NCI-H2081 treated with DMSO at 0.1 percent for 48 hours (cell line): ENCODE measurements at places on chromosomes 2 and 18.

- DNase-seq = peak; percentile 18
Measured at GRCh38 chr2:86072271-86072858, 33.3 kb downstream of the POLR1A start.

DNA sequence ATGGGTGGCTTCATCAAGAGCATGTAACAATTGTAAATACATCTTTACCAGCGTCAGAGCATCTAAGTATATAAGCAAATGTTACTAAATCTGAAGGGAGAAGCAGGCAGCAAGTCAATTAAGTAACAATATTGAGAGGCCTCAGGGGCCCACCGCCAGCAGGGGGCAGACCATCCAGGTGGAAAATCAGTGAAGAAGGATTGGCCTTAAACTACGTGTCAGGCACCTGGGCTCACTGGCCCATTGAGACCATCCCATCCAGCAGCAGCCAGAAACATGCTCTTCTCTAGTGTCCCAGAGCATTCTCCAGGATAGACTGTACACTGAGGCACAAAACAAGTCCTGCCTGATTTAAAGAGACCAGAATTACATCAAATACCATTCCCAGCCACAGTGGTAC, 96.2 kb upstream of the SNTG2 start:
- no peak for DNase-seq

DNA sequence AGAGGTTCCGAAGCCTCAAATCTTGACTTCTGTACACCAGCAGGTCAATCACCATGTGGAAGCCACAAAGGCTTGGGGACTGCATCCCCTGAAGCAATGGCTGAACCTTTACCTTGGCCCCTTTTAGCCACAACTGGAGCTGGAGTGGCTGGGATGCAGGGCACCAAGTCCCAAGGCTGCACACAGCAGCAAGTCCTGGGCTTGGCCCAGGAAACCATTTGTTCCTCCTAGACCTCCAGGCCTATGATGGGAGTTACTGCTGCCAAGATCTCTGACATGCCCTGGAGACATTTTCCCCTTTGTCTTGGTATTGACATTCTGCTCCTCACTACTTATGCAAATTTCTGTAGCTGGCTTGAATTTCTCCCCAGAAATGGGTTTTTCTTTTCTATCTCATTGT, 285.9 kb downstream of the ASXL3 start:
- DNase-seq = no peak

GRCh38 chr2:201680743-201681142, 17.7 kb downstream of the MPP4 start:
- DNase-seq = no peak

GRCh38 chr2:168738062-168738461, 64.4 kb upstream of the NOSTRIN start:
- DNase-seq = no peak

- DNase-seq = no peak
Measured at GRCh38 chr2:146587291-146587713, 1257.5 kb upstream of the ACVR2A start.

- peak; percentile 59 for DNase-seq
Measured at GRCh38 chr2:128305555-128306080, 13.1 kb downstream of the HS6ST1 start.

- no peak for DNase-seq
Measured at GRCh38 chr2:219616550-219616949, 10.9 kb upstream of the SLC4A3 start.

DNA sequence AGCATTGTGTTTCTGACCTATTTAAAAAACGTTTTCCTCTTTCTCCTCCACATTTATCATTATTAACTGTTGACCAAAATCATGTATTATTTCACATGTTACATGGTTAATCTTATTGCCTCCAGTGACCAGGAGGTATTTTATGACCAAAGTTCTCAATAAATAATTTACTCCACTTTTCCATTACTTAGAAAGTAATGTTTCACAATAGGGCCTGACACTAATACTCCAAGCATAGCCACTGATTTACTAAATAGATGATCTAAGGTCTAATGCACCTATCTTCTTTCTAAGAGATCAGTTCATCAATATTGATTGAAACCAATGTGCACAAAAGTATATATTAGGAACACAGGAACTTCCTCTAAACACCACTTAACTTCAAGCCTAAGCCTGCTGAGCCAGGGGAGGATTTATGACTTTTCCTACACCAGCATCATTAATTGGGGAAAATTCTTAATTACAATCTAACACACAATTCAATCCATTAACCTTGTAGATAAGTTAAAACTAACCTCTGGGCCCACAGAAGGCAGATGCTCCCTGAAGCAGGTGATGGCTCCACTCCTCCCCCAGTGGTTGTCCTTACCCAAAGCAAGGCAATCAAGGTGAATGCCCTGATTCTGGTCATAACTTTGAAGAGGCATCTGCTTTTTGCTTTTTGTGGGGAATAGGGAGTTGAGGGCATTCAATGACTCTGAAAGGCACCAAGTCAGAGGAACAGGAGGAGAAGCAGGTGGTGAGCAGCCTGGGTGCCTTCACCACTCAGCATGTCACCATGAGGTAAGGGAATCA, 33.9 kb downstream of the RBMS1 start:
- DNase-seq = no peak

DNA sequence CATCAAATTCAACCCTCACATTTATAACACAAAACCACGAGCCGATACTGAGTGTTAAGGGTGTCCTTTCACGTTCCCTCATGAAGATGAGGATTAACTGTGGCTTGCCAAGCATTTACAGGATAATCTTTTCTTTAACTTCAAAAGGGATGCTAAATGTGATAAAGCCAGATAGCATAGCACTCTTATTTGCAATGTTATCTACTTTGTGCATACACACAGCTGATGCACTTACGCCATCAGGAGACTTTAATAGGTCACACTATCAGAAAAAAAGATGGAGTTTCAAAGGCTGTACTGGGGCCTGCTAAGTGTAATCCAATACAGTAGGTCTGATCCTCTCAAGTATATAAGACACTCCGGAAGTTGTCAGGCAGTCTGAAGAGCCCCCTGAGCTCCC, 572.7 kb downstream of the PIK3C3 start:
- no peak for DNase-seq

GRCh38 chr2:10035053-10035422, 8.3 kb upstream of the KLF11 start:
- DNase-seq = no peak

DNA sequence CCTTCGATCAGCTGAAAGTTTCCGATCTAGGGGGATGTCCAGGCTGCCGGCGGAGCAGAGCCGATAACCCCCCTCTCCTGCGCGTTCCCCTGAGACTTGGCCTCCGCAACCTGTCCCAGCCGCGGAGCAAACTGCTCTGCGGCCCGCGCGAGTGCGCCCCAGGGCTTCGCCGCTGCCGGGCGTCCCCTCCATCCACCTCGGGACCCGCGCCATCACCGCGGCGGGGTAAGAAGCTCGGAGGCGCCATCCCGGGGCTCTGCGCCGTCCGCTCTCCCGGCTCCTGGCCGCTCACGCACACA, 990 bp upstream of the GDF7 start:
- DNase-seq = no peak

DNA sequence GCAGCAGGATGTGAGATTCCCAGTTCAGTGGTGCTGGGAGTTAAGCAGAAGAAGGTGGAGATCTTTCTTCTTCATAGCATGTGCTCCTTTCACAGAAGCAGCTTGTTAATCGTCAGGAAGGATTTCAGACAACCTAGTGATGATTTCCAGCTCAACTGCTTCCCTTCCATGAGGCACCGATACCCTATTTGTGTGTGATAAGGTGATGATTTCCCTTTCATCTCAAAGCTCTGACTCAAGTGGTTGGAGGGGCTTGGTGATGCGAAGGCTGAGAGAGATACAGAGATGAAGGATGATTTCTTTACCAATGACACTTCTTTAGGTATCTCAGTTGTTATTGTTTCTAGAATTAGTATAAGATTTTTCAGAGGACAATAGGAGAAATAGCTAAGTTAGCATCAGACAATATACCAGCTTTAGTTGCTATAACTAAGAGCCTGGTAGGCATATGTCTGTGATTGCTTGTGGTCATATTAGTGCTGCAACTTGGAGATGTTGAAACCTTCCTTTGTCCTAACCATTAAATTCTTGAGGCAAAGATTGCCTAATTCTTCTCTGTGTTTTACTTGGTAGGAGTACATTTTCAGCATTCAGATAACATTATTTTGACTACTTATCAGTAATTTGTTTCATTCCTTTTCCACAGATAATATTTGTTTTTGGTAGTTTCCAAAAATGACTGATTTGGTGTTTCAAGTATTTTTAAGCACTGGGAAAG, 111.3 kb downstream of the PLCL1 start:
- DNase-seq = no peak

DNA sequence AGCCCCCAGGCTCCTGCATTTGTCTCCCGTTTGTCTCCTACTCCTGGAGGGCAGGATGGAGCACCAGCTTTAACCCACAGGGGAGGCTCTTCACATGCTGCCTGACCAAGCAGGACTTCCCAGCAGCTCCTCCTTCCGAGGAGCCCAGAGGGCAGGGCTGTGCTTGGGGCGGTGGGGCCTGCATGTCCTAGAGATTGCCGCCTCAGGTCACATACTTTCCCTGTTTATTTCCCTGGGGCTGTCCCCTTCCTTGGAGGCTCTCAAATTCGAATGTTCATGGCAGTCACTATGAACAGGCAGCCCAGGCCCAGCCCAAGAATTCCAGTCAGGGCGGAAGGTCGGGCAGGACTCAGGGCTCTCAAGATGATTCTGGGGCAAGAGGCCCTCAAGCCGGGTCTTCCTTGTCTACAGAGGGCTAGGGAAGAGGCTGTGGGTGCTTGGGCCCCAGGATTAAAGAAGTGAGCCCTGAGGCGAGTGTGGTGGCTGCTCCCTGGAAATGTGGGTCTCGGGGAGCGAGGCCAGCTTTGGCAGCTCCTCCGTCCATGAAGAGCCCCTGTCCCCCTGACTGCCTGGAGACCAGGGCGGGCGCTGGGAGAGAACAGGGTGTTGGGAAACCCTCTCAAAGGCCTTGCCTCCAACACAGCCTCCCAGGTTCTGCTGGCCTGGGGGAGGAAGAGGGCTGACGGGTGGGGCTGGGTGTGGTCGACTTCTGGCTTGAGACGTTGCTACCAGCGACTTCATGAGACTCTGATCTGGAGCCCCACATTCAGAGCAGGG, 48.9 kb upstream of the HPCAL1 start:
- DNase-seq = no peak

DNA sequence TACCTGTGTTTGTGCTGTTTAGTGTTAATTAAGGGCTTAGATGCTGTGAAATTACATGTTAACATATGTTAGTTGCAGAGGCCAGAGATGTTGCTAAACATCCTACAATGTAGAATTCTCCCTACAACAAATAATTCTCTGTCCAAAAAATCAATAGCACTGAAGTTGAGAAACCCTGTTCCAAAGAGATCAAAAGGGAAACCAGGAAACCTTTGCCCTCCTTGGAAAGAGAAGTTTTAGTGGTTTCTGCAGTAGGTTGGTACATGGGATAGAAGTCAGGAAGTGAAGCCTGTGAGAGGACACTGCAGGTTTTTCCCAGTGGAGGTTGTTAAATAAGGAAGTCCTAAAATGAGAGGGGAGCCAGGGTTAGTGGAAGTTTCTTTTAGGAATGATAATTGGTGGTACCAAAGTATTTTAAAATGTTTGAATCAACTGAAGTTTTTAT, 6.3 kb upstream of the RMDN2 start:
- no peak for DNase-seq

- no peak for DNase-seq
Measured at GRCh38 chr2:10168221-10168620, 45.7 kb downstream of the RRM2 start.

DNA sequence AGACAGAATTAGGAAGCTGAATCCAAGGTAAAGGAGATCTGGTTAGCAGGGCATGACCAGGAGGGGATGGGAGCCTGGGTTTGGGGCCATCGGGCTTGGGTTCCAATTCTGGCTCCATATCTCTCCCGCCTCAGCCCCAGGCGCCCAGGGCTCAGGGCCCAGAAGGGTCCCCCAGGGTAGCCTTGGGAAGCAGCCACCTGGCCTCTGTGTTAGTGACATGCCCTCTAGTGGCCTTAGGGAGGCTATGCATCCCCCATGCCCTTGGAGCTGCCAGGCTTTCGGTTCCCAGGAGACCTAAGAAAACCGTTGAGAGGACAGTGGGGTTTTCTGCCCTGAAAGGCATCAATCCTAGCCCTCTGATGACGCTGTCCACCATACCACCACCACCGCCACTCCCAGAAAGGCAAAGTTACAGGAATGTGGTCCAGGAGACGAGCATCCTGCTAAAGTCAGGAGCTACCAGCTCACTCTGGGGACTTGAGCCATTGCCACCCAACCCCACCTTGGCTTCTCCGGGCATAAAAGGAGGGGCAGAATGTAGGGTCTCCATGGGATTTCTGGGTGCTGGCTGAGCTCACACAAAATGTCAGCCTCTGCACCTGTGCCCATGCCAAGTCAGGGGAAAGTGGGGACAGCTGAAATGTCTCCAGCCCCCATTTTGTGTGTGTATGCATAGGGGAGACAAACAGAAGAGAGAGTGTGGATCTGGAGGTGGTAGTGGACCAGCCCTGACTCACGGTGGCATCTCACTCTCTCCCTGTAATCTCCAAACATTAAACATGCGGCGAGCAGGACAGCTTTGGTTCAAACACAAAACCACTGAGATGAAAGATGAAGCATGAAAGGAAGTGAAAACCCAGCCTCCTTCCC, 56.5 kb downstream of the EMX1 start:
- DNase-seq = no peak

DNA sequence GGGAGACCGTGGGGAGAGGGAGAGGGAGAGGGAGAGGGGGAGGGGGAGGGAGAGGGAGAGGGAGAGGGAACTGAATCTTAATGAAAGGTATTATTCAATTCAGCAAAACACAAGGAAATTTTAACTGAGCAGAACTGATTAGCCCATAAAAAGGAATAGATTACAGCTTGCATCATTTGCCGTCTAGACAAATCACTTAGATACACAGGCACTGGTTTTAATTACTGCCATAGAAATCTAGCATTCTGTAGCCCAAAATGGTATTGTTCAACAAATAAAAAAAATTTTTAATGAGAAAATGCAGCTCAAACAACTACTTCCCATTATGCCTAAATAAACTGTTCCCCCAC, 7.9 kb upstream of the KCNF1 start:
- DNase-seq = peak; percentile 1

- DNase-seq = no peak
Measured at GRCh38 chr2:63049211-63049969, 1.2 kb upstream of the OTX1 start.

GRCh38 chr2:69013142-69013839, at the start of gene ANTXR1:
Gene ANTXR1 (plus strand): TSS chr2:69013179. CDS start chr2:69013500, 321 bp downstream.
- DNase-seq = no peak

- peak; percentile 56 for DNase-seq
Measured at GRCh38 chr2:160478660-160479059, 14.9 kb downstream of the RBMS1 start.

GRCh38 chr18:7021994-7022840, 95.4 kb downstream of the LAMA1 start:
- DNase-seq = peak; percentile 88
